ENCODE measurements at places on chromosomes 3 and 15. TPM values are rescaled to one million over a fixed set of nuclear protein-coding genes. Genes with fewer than 3 reads are reported as not detected.

The MKRN2OS gene
- total RNA-seq = 3.1 TPM

The GRM2 gene
- total RNA-seq = not detected

The CADPS gene
- 0.11 TPM for total RNA-seq

The ADIPOQ gene
- total RNA-seq = not detected

The NT5DC2 gene
- 127 TPM for total RNA-seq

The NR1I2 gene
- total RNA-seq = not detected

The COL6A5 gene
- not detected for total RNA-seq

The GOLGA8O gene
- total RNA-seq = not detected
